ENCODE measurements at places on chromosomes 5 and 9.

GRCh38 chr5:180611140-180611850, 20.0 kb upstream of the SCGB3A1 start:
- no peak for DNase-seq

DNA sequence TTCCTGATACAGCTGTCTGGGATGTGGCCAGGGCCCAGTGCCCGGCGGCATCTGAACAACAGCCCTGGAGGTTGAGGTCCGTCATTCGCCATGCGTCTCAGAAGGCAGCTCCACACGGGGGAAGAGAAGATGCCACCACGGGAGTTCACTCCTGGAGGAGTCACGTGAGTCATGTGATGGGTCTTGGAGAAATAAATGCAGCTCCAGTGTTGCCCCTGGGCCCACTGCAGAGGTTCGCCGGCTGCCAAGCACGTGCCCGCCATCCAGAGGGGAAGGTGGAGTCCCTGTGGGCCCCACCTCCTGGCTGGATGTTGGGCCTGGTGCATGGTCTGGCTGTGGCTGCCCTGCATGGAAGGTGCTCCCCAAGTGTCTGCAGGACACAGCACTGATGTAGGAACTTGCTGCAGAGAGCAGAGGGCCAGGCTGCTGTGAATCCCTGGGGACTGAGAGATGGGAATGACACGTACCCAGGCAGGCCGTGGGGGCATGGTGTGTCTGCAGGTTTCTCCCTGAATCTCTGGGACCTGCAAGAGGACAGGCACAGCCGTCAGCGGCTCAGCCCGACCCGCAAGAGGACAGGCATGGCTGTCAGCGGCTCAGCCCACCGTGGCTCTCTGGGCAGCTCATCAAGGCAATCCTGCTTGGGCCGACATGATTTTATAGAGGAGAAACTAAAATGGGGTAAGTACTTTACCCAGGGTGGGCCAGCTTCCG, 418.3 kb upstream of the IRX4 start:
- DNase-seq, result no peak

GRCh38 chr5:133333326-133334150, 278.8 kb downstream of the FSTL4 start:
- no peak for DNase-seq

DNA sequence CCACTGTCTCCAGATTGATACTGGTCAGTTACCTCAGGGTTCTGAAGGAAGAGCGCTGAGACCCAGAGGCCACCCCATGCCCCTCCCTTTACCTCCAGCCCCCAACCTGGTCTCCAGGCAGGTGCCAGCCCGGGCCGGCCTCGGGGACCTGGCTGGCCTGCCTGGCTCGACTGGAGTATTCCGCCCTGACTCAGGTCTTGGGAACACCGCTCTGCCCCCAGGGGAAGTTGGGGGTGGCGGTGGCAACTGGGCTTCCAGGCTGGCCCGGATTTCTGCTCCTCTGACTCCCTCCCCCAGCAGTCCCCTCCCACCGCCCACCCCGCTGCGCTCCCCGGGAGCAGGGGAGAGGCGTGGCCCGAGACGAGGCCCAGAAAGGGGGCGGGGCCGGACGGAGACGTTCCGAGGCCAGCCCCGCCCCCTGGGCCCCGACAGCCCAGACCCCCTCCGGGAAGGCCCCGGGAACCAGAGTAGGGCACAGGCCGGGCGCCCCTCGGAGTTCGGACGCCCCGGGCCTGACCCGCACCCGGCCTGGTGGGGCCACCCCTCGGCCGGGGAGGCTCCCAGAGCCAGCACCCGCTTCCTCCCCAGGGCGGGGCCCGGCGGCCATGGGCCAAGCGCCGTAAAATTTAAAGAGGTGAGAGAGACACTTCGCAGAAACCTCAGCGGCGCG, 82.5 kb upstream of the ZBTB43 start:
- DNase-seq, result peak; percentile 56

DNA sequence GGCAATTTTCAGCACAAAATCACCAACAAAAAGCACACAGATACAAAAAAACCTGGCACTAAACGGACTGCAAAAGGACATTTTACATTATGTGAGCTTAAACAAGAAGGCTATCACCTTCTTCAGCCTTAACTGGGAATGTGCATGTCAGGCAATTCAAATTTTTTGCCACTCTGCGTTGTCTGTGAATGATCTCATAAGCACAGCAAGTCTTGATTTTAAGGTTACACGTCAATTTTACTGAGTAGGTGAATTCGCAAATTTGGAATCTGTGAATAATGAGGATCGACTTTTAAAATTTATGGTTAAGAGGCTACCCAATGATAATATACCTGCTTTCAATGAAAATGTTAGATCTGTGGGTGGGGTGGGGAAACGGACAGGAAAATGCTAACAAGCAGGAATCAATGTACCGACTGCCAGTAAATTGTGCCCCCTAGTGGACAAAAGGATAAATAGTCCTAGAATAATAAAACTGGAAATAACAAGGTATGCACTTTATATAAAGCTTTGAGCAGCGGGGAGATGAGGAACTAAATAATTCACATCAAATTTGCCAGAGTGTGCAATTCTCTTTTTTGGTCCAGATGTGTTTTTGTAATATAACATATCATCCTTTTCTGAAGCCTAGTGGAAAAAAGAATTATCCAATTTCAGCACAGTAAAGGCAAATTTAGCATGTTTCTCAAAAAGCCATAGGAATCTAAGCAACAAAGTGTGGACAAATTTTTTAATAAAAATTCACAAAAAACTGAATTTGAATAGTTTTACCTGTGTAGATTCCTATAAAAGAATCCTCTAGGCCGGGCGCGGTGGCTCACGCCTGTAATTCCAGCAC, 20.5 kb downstream of the EQTN start:
- DNase-seq, result no peak
